NCI-H2171 (cell line): ENCODE measurements at places on chromosomes 5 and 9.

DNA sequence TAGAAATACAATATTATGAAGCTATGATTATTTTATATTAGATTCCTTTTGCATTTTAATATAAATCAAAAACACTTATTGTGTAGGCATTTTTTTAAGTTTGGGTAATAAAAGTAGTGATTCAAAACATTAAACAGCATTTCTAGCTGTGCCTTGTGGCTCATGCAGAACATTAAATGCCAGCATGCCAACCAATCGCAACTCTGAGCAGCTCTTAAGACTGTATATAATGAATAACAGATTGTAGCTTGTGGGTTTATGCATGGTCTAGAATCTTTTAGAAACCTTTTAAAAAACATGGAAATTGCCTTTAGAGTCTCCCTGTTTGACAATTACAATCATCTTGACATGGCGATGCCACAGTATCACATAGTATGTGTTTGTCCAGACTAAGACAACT, 903.8 kb downstream of the EFNA5 start:
- no peak for DNase-seq

DNA sequence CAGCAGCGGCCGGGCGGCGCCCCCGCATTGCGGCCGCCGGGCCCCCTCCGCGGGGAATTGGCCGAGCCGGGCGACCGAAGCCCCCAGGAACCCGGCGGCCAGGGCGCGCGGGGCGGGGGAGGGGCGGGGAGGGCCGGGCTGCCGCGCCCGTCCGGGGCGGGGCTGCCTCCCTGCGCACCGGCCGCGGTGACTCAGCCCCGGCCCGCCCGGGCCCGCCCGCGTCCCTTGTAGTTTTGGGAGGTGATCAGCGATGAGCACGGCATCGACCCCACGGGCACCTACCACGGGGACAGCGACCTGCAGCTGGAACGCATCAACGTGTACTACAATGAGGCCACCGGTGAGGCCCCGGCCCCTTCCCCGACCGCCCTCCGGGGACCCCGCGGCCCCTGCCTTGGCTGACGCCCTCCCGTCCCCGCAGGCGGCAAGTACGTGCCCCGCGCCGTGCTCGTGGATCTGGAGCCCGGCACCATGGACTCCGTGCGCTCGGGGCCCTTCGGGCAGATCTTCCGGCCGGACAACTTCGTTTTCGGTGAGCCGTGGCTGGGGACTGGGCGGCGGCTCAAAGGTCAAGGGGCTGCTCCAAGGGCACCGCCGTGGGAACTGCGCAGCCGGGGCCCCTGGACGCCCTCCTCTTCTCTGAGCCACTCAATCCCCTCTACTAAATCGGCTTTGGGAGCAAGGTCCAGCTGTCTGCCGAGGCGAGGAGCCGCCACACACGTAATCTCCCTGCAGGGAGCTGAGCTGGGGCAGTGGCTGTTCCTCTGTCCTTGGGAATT, 592 bp downstream of the TUBB4B start:
- DNase-seq, result no peak

GRCh38 chr5:88829054-88829453, 53.9 kb downstream of the MEF2C start:
- DNase-seq, result no peak

GRCh38 chr5:179832039-179832745, 11.5 kb downstream of the SQSTM1 start:
- no peak for DNase-seq

DNA sequence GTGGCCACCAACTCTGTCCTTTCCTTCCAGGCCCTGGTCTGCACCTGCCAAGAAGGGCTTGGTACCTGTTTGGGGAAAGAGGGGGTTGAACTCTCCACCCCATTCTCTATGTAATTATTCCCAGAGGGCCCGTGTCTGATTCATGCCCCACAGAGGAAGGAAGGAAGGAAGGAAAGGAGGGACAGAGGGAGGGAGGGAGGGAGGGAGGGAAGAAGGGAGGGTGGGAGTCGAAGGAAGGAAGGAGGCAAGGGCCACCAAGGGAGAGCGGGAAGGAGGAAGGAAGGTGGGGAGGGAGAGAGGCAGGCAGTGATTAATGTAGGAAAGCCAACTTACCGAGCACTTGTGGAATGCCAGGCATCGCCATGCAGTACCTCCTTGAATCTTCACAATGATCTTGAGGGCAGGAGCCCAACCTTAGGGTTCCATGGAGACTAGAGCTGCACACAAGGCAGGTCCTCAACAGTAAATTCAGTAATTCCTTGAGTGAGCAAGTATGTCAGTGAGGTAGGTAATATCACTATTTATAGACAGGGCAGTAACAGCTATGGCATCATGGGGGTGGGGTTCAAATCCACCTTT, 75.8 kb downstream of the FGF18 start:
- DNase-seq, result no peak

DNA sequence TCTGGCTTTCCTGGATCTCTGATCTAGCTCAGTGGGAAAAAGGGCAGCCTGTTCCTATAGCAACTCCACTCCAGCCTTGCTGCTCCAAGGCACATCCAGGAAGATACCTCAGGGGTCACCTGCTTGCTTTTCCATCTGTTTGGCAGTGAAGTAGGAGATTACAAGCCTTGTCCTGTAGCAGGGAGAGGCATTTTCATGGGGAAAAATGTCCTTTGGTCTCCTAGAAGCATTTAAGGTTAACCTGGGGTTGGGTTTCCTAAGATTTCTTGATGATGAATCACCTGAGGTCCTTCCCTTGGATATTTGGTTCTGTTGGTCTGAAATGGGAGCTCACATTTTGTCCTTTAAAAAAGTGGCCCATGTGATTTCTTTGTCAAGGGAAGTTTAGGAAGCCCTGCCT, 1.5 kb upstream of the TMEM174 start:
- DNase-seq, result no peak

DNA sequence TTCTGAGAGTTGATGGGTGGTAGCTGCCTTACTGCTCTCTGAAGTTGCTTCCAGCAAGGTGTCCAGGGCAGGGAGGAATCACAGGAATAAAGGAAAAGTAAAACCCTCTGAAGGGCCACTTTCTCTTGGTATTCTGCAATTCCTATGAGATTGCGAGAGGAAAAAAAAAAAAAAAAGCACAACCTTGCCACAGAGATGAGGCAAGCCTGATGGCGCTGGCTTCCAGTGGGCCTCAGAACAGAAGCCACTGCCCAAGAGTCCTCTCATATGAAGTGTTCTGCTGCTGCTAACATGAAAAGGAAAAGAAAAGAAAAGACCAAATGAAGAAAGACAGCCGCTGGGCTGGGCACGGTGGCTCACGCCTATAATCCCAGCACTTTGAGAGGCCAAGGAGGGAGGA, 80.8 kb upstream of the IL17B start:
- DNase-seq, result no peak

- no peak for DNase-seq
These were observed 80.8 kb downstream of the NTRK2 start for GRCh38 chr9:84750152-84750865.

DNA sequence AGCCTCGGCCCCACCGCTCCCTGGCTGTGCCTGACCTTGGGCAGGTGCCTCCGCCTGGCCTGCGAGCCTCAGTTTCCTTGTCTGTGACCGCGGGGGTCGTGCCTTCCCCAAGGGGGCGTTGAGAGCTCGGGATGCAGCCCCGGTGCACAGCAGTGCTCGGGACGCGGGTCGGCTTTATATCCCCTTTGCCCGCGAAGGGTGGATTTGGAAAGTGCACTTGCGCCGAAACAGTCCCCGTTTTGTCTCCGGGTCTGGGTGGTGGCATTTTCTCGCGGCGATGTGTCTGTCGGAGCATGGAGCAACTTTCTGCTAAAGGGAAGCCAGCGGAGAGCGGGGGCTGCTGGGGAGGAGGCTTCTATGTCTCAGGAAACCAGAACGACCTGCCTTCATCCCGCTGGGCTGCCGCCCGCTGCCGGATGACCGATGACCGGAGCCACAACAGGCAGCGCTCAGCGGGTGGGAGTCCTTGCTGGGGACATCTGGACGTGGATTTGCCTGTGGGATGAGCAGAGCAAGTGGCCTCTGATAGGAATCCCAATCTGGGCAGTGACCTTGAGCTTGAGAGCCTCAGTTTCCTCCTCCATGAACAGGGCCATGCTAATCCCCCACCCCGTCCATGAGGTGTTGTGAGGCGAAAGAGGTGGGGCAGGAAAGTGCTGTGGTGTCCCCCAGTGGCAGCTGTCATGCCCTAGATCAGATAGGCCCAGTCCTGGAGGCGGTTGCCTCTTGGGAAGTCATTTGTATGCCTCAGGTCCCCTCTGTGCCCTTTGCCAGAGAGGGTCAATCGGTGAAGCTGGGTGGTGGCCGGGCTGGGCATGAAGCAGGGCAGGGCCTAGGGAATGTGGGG, 651 bp downstream of the HRH2 start:
- no peak for DNase-seq

- no peak for DNase-seq
These were observed 15.0 kb upstream of the IL12B start for GRCh38 chr5:159345336-159345735.

DNA sequence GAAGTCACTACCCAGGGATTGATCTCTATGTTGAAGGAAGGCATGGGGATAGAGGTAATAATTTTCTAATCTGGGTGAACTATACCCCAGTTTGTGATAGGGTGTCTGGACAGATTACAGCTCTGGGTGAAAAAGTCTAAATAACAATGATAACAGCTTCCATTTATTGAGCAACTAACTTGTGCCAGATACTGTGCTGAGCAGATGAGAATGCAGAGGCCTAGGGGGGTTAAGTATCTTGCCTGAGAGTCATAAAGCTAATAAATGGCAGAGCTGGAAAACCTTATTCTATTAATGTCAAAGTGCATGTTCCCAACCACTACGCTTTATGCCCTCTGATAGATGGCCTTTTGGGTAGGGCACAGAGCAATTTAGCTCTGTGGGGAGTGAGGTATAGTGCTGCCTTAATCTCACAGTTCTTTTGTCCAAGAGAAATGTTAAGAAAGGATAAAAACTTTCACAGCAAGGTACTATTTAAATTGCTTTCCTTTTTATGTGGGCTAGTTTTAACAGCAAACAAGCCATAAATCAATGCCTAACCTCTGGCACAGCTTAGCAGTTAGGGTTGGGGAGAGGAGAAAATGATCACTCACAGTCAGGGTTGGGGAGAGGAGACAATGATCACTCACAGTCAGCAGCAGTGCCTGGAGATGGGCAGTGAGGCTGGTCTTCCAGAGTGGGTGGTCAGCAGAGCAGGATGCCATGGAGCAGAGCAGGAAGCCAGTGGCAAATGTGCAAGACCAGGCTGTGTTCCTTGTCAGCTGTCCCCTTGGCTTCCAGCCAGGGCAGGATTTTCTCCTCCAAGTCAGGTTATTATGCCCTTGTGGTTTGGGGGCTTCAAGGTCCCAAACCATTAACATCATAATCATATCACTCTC, 187.0 kb downstream of the CARTPT start:
- DNase-seq, result no peak

DNA sequence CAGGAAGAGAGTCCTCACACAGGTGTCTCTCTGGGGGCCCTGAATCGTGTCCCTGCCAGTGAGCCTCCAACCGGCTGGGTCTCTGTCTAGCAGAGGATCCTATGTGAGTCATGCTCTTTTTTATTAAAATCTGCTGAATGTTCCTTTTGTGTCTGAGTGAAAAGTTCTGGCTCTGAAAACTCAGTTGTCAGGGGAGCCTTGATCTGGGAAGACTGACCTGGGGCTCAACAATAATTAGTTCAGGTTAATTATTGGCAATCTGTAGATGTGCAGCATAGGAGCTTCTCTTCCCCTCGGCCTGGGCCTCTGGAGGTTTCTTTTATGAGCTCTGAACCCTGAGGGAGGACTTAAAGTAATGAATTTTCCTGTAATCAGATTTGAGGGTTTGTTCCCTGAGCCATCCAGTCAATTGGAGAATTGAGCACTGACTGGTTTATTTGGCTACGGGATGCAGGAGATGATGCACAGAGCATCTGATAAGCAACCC, 45.2 kb downstream of the ALG2 start:
- no peak for DNase-seq

DNA sequence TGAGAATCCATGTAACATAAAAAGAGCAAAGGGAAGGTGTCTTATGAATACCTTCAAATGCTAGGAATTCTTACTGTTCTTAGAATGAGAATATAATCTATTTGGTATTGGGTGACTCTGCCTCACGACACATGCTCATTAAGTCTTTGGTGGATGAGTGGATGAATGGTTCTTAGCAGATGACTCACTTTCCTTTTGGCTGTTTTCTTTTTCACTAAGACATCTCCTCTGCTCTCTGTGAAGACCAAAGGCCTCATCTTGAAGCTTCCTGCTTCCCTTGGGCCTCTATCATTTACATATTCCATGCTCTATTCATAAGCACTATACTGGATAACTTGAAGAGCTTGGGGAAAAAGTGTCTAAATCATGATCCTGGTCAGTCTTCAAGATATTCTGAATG, 468.1 kb downstream of the SPATA31D1 start:
- no peak for DNase-seq

- DNase-seq, result peak; percentile 37
These were observed 598.7 kb upstream of the SGCD start for GRCh38 chr5:155728146-155728856.

GRCh38 chr5:108101130-108101529, 280.8 kb downstream of the FBXL17 start:
- no peak for DNase-seq

DNA sequence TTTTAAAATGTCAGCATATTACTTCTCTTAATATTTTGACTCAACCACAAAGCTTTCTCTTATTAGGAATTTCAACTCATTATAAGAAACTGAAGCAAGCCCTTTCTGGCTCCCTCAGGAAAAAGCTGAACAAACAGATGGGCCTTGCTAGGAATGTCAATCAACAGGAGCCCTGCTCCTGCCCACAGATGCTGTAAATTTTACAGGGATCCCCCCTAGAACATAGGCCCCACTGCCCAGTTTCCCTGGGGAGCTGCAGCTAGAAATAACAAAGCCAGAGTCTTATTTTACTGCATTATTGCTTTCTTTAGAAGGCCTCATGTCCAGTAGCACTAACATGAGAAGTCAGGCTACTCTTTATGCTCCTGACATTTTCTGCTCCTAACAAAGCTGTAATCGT, 103.8 kb downstream of the PCSK1 start:
- no peak for DNase-seq

- DNase-seq, result no peak
These were observed 84.4 kb downstream of the C9orf152 start for GRCh38 chr9:110123341-110124095.

DNA sequence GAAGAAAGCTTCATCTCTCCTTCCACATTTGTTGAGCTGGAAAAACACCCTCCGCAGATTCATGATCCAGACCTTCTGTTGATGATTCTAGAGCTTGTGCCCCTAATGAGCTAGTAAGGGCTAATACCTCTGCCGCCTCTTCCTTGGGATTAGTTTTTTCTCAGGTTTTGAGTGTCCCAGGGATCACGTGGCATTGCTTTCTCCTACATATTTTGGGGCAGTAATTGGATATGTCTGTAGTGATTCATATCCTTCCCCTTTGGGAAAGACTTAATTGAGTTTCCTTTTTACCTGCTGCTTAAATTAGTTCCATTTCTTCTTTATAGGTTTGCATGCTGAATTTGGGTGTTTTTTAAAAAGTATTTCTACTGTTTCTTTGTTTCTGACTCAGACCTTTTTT, 143.9 kb downstream of the GOLPH3 start:
- no peak for DNase-seq

GRCh38 chr5:74630453-74631066, 10.0 kb downstream of the ENC1 start:
- no peak for DNase-seq

DNA sequence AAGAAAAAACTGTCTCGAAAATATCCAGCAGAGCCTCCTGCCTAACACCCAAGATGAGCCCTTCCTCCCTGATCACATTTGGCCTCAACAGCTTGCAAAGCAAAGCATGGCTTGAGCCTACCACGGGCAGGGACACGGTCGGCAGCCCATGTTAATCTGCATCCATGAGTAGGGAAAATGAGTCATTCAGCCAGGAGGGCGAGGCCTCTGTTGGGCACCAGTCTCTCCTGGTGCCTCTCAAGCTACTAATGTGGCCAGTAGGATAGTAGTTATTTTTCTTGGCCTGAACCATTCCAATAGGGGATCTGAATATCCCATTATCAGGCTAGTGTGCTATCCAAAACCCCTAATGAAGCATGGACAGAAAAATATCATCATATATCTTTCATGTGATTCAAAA, 43.0 kb upstream of the SHB start:
- DNase-seq, result no peak
